ENCODE measurements at places on chromosomes 12 and 14.

- peak; percentile 65 for DNase-seq
Observed at GRCh38 chr12:26361964-26362363, 166.6 kb downstream of the SSPN start.

DNA sequence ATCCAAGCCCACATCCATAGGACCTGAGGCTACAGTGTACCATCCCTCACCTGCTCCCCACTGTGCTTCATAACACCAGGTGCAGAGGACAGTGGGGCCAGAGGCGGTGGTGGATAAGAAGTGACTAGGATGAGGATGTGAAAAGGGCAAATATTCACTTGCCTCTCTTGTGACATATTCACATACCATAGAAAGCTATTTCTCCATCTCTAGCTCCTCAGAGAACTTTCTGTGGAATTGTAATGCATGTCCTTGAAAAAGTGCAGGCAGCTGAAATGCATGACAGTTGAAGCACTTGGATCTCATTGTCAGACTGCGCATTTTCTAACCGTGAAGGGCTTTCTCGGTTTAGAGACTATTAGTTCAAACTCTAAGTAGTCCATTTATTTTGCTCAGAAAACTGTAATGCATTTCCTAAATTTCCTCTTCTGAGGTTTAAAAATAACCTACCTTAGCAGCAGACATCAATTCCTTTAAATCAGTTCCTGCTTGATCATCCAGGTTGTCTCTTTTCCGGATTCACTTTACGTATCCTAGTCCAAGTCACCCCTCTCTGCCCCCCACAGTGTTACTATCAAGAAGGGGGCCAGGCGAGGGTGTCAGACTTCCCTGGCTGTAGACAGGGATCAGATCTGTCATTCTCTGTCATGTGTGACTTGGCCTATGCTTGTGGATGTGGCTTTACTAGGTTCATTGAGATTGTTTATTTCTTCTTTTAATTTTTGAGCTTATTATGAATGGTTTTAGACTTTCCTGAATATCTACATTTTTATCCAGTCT, 984.0 kb upstream of the TMEM132C start:
- DNase-seq, result no peak

DNA sequence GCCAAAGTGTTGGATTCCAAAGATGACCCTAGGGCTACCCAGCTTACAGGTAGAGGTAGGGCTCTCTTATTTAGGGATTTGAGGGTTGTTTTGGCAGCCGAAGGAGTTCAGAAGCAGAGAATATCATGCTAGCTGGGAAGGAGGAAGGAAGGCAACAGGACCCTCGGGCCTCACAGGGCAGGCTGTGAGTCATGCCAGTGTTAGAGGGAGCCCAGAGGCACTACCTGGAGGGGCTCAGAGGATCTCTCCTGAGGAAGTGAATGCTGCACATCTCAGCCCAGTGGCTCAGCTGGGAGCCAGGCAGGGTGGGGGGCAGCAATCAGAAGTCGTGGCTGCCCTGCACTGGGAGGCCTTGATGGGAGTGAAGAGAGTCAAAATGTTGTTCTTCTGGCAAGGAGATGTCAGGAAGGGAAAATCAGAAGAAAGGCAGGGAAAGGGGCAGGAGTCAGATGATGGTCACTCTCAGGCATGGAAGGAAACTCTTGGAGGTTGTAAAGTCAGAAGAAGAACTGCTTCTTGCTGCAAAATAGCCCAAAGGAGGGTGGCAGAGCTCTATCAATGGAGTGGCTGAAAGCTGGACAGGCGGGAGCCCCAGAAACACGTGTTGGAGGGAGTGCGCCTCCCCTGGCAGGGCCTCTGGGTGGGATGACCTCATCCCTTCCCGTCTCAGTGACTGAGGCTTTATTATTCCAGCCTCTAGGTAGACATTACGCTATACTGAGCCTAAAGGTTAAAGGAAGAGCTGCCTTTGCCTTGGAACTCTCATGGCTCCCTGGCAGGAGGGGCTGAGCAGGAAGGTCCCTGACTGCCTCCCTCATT, 141.3 kb downstream of the SMOC1 start:
- no peak for DNase-seq

DNA sequence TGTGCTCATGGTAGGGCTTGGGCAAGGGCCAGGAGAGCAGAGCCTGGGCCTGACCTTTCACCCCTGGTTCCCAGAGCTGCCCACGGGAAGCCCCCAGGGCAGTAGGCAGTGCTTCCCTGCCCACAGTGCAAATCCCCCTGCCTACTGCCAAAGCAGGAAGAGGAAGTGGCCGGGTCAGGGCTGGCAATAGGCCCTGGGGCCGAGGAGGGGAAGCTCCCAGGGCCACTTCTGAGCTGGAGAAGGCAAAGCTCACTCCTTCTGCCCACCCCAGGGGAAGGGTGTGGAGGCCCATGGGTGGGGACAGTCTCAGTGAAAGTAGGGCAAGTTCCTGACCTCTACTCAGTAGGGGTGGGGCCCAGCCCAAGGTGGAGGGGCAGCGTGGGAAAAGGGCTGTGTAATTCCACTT, 5.4 kb upstream of the NR4A1 start:
- peak; percentile 60 for DNase-seq

- no peak for DNase-seq
Observed at GRCh38 chr12:118307069-118307954, 65.4 kb downstream of the TAOK3 start.

- DNase-seq, result no peak
Observed at GRCh38 chr14:22847661-22848341, 11.4 kb downstream of the MMP14 start.

DNA sequence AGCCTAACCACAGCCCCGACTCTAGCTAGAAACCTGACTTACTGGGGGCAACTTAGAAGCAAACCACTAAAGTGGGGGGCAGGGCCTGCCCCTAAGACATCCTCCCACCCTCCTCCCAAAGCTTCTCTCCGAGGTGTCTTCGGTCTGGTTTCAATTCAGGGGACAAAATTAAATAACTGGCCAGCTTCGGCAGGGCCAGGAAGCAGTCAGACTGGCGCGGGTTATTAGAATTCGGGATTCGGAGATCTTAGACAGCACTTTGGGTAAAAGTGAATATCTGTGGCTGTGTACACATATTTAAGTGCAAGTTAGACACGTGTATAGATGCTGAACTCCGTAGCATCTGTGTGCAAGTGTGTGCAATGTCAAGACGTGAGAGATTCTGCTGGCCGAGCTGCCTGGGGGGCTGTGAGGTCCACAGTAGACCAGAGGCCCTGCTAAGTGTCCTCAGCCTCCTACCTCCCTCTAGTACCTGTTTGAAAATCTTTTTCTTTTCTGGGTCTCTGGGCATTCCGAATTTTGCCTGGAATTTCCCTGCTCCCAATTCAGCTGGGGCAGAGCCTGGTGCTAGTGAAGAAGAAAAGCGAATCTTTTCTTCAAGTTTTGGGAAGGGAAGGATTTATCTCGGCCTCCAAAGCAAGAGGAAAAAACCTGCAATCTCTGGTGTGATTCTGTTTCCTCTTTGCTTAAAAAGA, 4.0 kb upstream of the HOXC10 start:
- DNase-seq, result no peak

- DNase-seq, result peak; percentile 54
Observed at GRCh38 chr14:76034566-76034965, 49.0 kb downstream of the IFT43 start.

GRCh38 chr12:48183091-48183875, at the start of gene CCDC184:
Gene CCDC184, plus strand, starts transcription at chr12:48183644. Its CDS starts 479 bp downstream, at chr12:48184123.
- DNase-seq, result peak; percentile 91

GRCh38 chr14:102320033-102320660, 601 bp downstream of the ZNF839 start:
- DNase-seq, result peak; percentile 62

DNA sequence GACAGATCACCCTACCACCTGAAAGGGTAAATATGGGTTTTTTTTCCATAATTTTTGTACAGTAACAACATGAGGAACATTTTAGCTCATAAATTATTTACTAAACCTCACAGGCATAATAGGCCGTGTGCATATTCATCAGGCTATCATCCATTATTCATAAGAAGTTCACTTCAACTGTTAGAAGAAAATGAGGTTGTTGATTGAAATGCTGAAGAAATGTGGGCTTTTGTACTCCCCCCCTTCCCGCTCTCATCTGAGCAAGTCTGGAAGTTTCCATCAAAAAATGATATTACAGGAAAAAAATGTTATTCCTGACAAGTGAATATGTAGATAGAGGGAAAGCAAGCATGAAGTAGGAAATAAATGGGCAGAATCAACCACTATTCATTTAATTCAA, 7.9 kb upstream of the POU6F1 start:
- DNase-seq, result no peak

GRCh38 chr12:53807322-53807860, 55.6 kb upstream of the CISTR start:
- no peak for DNase-seq

- peak; percentile 78 for DNase-seq
Observed at GRCh38 chr12:105083551-105084105, 630 bp downstream of the ALDH1L2 start.

- no peak for DNase-seq
Observed at GRCh38 chr12:82565966-82566365, 120.7 kb upstream of the TMTC2 start.

GRCh38 chr14:100755649-100756048, 29.0 kb downstream of the DLK1 start:
- no peak for DNase-seq

DNA sequence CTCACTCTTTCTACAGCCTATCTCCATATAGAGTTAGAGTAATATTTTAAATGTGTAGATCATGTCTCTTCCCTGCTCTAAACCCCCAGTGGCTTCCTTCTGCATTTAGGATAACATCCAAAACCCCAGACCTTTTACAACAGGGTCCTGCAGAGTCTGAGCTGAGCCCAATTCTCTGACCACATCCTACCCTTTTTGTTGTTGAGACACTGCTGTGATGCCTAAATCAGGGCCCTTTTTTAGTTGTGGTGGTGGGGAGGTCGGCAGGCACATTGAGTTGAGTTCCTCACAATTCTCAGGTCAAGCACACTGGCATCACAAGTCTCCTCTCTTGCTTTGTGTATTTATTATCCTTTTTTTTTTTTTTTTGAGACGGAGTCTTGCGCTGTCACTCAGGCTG, 1.8 kb upstream of the DDX47 start:
- DNase-seq, result no peak

GRCh38 chr14:69105326-69105725, 47.6 kb downstream of the DCAF5 start:
- peak; percentile 77 for DNase-seq

DNA sequence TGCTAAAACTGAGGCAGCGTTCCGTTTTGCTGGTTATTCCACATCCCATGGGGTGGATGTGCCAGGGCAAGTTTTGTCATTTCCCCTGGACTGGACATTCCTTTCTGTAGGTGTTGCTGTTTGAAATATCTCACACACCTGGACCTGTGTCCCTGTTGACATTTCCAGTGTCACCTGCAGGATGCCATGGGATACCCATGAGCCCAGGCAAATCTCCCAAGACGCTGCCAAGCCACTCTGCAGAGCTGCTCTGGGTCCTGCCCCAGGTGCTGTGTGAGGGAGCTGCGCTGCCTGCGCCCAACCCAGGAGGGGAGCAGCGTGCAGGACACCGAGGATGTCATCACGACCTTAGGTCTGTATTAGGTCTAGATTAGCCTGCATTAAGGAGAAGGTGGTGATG, 5.2 kb upstream of the PACS2 start:
- peak; percentile 44 for DNase-seq

DNA sequence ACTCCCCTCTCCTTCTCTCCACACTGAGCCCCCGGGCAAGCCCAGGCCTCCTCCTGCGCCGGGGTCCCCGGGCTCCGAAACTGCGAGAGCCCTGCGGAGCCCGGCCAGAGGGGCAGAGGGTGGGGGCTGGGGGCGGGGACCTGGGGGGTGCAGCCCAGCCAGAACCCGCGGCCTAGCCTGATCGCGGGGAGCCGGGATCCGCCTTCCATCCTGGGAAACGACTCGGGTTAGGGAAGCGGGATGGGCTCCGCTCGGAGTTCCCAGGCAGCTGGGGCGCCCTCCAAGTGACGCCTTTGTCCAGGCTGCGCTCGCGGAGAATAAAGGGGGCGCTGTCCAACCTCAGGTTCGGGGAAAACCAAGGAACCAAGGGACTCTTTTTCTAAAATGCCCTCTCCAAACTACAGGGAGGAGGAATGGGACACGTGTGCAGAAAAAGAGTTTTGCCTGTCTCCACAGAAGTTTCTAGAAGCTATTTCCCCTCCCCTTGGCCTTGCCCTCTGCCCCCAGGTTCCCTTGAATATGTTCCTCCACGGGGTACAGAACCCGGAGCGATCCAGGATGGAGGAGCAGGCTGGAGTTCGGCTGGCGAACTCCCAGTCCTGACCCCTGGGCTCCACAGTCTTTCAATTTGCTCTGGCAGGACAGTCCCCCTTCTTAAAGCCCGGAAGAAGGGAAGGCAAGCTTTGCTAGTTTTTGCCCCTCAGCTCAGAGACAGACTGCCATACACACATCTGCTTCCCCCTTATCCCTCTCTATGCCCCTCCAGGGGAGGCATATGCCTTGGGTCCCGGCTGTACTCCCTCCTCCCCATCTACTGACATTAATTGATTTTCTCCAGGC, 13.9 kb downstream of the NKX2-1 start:
- DNase-seq, result no peak

GRCh38 chr12:105227879-105228278, 8.1 kb downstream of the APPL2 start:
- no peak for DNase-seq

DNA sequence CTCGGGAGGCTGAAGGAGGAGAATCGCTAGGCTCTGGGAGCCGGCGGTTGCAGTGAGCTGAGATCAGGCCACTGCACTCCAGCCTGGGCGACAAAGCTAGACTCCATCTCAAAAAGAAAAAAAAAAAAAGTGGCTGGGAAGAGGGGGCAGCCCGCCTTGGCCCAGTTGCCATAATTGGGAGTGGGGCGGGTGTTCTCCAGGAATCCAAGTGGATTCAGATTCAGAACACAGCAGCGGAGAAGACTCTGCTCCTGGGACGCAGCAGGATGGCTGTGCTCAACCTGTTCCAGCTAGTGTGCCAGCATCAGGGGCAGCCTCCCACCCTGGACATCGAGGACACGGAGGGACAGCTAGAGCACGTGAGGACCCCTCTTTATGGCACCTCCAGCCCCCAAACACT, 5.5 kb downstream of the CFAP73 start:
- peak; percentile 53 for DNase-seq

GRCh38 chr14:75604979-75605851, 26.8 kb downstream of the FLVCR2 start:
- DNase-seq, result no peak

Data from islet precursor cell (in vitro differentiated cells).